Right renal pelvis (tissue), 4 donors: ENCODE measurements at places on chromosomes 3 and 15. TPM values are rescaled to one million over a fixed set of nuclear protein-coding genes. Genes with fewer than 3 reads are reported as not detected.
A peak's percentile ranks its signal among the peaks of the same experiment; 100 is the strongest.

SLC22A14 gene
- 0.32 TPM for polyA plus RNA-seq

DNA sequence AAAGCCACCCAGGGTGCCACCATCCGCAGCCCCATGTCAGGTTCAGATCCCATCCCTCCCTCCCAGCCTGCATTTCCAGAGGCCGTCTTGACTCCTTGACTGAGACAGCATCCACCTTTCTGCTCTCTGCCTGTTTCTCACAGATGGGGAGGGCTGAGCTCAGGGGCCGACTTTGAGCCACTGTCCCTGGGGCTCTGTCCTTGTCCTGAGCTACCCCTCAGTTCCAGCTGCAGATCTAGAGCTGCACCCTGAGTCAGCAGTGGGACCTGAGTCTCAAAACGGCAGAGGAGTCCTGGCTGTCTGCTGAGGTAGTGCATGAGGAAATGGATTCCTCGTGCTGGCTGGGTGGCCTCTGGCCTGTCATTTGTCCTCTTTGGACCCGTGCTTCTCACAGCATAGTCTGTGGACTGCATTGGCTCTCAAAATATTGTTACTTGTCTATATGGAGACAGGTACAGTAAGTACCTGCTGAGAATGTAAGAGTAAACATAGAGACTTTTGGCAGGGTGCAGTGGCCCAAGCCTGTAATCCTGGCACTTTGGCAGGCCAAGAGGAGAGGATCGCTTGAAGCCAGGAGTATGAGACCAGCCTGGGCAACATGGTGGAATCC lies 22.3 kb downstream of the RPLP1 start:
- DNase-seq: no peak

DNA sequence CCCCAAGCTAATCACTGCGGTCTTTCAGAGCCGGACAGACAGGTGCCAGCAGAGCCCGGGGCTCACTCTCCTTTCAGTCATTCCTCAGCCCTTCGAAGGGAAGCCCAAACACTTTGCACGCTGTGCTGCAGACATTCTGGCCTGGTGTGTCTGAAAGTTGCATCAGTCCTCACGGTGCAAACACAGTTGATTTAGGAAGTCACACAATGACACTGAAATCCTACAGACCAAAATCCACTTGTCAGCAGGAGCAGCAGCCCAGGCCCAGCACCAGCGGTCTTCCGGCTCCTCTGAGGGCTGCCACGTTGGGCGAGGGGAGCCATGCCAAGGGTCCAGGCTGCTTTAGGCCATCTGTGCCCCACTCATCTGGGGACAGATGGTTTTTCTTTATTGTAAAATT lies 61.6 kb downstream of the RGMA start:
- DNase-seq: no peak

DNA sequence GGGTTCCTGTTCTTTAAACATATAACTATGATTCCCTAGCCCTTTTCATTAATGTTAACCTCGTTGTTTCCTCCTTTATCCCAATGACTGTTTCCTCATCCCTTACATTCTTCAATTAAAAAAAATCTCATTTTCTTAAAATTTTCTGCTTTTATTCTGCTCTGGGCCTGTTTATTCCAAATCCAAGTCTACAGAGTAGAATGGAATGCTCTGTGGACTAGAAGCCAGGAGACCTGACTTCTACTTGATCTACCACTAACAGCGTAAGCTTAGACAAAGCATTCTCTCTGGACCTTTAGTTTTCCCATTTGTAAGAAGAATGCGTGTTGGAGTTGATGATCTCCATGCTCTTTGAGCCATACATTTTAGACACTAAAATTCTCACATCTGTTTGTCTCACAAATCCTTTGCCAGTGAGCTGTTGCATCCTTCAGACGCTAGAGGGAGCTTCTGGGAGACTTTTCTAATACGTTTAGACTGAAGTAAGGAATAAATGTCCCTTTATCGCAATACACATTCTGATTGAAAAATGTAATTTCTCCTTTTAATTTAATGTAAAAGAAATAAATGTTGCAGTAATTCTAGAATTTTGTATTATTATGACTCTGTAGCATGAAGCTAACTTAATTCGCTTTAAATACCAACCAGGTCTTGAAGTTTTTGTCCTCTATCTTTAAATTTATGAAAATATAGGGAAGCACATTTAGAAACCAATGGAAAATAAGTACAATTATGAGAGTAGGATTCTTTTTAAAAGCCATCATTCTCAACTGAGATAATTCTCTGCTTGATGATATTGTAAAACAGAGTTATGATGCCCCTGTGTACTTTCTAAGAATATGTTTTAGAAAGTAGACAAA lies 21.7 kb upstream of the GMNC start:
- DNase-seq: peak; percentile 44

DNA sequence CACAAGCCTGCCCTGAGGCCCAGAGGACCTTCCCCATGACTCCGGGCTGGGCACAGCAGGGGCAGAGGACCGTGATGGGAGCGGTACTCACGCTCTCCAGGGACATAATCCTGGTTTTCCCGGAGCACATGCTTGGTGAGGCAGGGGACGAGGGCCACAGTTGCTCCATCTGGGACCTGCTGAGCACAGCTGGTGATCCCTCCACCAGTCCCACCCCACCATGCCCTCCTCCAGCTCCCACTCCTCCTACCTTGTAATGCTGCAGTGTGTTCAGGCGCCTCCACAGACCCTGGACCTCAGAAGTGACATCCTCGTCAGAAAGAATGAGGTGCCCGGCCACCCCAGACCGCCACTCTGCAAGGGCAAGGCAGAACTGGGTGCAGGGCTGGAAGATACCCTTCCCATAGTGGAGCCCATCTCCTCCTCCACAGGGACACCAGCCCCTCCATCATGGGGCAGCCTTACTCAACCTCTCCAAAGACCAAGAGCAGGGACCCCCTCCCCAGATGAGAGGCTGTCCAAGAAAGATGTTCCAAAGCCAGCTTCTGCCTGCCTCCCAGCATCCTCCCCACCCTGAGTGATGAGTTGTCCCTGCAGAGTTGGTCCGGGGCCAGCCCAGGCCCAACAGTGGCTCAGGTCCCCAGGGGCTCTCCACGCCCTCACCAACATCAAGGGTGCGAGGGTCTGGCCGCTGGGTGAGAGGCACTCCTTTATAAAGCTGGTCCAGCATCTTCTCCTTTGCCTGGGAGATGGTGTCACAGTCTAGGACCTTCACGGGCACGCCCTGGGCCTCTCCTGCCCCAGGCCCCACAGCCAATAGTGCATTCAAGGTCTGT lies 19.5 kb downstream of the PLXNB1 start:
- no peak for DNase-seq

UNC13C gene
- polyA plus RNA-seq: 9.9 TPM

DNA sequence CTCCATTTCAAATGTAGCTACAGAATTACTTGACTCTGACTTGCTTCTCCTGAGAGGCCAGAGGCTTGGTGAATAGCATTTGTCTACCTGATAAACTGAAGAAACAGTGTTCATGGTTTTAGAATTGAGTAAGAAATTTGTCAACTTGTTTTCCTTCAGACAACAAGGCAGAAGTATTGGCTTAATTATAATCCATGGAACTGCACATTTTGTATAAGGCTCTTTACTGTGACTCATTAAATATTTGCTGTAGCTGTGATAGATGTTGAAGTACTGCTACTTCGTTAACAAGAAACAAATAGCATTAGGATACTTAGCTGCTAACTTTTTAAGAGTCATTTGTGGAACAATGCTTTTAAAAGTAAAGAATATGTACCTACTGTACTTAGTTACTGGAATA lies 4.6 kb downstream of the UNC13C start:
- DNase-seq: no peak

- DNase-seq: no peak
Observed at GRCh38 chr3:124168271-124168670, 176.3 kb upstream of the ROPN1 start.

- no peak for DNase-seq
Observed at GRCh38 chr15:71139241-71139640, 24.0 kb downstream of the THSD4 start.

- peak; percentile 47 for DNase-seq
Observed at GRCh38 chr3:20130106-20130505, 55.9 kb downstream of the SGO1 start.

RBMS3 gene
- 10.3 TPM for polyA plus RNA-seq

GRCh38 chr15:28986108-28986507 lies 100.3 kb downstream of the APBA2 start:
- no peak for DNase-seq

GRCh38 chr15:77983091-77983707 lies 94.3 kb downstream of the TBC1D2B start:
- DNase-seq: no peak

DNA sequence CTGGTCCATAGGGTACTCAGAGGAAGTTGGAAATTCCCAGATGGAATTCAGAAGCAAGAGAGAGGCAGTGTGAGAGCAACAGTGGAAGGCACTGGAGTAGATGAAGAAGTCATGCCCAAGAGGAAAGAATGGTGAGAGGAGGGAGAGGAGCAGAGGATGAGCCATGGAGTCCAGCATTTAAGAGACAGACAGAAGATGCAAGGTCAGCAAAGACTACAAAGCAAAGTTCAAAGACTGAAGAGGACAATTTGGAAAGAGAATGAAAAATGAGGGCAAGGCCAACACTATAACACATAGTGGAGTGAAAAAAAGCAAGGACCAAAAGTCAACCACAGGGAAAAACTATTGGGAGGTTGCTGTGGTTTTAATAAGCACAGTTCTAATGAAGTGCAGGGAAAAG lies 178.7 kb downstream of the SSR3 start:
- DNase-seq: no peak

DNA sequence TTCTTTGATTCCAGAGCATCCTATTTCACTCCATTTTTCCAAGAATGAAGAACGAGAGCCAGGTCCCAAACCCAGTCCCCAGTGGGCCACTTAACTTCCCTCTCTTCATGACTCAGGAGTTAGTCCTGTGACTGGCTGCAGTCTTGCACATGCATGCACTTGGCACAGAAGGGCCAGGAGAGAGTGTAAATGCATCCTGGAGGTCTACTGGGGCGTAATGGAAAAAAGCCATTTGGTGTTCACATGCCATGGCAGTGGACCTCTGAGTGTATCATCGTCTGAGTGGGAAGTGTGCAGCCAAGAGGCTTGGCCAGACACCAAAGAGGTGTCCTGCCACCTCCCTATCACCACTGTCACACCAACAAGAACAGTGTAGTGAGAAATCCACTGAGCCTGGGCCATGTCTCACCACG lies 15.1 kb upstream of the RFTN1 start:
- DNase-seq: no peak

GALNT15 gene
- 3.0 TPM for polyA plus RNA-seq

ATP2B2 gene
- polyA plus RNA-seq: 0.39 TPM

DNA sequence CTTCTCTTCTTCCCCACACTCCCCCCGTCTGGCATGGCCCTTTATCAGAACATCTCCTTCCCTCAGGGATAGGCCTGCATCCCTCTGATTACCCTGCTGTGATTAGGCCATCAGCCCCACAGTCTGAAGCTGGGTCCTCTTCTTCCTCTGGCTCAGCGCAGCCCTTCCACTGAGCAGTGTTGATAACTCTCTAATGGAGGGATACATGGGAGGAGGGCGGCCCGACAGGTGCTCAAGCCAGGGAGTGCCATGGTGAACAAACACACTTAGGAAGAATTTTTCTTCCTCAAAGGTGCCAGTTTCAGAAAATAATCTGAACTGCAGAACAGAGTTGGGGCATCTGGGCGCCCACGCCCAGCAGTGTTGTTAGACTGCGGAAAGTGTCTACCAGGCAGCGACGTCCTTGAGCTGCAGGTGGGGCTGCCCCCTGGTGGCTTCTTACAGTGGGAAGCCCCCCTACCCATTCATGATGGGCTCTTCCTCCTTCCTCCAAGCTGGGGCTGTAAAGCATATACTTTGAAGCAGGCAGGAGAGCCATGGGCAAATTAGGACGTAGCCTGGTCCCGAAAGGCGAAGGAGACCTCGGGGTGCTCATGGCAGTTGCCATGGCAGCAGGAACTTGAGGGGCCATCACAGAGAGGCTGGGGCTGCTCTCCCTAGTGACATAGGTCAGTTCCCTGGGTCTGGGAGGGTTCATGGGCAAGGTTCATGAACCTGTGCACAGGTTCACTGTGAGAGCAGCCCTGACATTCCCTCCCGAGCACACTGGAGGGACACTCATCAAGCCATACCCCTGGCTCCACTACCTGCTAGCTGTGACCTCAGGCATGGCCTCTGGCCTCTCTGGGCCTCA lies 33.2 kb upstream of the NR2C2 start:
- DNase-seq: no peak
